Right hindlimb (tissue), 1 donor: ENCODE measurements at places on chromosomes 11 and 22.

DNA sequence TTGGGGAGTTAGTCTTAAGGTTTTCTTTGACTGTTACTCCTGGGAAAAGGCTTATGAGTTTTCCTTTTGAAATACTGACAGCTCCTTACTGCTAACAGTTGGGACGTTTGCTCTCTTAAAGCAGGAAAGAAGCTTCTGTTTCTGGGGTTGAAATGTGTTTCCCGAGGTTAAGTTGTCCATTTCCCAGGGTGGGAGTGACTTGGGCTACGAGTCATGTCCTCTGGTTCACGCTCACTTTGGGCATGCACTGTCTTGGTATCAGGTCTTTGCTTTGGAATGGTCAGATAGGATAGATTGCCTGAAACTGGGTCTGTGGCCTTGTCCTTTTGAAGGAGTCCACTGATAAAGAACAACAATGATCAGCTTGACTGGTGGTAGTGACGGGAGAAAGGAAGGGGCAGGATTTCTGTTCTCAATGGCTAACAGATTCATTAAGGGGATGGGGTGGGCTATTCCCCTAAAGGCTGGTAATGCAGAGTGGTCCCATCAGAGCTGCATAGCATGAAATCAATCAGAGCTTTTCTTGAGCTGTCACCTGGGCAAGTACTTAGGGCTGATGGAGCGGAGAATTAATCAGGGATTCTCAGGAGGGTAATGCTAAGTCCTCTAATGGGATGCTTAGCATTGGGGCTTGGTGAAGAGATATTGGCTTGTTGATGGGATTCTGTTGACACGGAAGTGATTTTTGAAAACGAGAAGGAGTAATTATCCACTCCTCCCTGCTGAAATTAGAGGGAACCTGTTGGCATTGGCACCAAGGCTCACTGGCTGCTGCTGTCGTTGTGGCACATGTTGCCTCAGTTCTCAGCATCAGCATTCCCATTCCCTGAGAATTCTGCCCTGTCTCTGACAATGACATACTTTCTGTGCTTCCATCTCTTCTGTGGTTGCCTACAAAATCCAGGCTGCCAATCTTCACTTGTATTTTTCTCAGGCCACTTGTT, 81.6 kb downstream of the TEAD1 start:
- DNase-seq = no peak

DNA sequence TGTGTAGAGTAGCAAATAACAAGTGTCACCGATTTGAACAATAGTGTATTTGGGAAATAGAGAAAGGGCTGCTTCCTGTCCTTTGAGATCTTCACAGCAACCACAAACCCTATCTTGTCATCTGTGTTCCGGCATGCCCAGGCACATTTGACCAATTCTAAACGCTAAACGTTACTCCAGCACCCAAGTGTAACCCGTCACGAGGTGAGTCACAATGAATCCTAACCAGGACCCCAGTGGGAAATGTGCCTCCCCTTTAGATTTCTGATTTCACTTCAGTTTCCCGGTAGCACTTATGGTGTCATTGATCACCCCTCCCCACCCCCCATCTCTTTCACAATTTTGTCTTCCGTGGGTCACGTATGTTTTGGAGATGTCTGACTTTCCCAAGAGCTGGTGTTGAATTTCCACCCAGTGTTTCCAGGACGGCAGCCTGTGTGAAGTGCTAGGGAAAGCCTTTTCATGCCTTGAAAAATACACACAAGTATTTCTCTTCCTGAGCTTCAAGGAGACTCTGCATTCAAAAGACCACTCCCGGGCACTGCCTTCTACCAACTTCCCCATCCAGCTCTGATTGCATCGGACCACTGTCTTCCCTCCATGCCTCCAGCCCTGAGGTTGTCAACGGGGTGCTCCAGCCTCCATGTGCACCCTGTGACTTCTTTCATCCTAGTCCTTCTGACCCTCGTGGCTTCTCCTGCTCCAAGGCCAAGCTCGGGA, 10.5 kb upstream of the C11orf24 start:
- no peak for DNase-seq

GRCh38 chr11:86115542-86116385, 46.9 kb upstream of the PICALM start:
- no peak for DNase-seq

DNA sequence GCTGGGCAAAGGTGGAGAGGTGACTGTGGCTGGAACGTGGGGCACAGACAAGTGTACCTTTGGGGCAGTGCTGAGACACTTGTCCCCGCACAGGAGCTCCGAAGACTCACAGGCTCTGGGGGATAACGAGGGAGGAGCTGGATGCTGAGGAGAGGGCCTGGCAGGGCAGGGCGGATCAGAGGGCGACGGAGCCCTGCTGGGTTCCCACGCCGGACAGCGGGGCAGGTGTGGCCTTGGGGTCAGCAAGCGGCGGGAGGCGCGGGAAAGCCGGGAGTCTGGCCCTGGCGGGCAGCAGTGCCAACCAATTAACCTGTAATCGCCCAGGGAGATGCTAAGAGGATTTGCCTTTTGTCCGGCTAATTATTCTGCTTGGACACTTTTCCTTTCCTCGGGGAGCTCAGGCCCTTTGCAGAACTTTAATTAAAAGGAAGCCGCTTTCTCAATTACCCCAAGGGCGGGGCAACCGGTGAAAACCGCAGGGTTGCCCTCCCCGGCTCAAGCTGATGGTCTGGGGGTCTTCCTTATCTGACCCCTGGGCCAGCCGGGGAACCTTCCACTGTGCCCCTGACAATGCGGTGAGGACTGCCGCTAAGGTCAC, 71.5 kb downstream of the WNT7B start:
- DNase-seq = no peak

DNA sequence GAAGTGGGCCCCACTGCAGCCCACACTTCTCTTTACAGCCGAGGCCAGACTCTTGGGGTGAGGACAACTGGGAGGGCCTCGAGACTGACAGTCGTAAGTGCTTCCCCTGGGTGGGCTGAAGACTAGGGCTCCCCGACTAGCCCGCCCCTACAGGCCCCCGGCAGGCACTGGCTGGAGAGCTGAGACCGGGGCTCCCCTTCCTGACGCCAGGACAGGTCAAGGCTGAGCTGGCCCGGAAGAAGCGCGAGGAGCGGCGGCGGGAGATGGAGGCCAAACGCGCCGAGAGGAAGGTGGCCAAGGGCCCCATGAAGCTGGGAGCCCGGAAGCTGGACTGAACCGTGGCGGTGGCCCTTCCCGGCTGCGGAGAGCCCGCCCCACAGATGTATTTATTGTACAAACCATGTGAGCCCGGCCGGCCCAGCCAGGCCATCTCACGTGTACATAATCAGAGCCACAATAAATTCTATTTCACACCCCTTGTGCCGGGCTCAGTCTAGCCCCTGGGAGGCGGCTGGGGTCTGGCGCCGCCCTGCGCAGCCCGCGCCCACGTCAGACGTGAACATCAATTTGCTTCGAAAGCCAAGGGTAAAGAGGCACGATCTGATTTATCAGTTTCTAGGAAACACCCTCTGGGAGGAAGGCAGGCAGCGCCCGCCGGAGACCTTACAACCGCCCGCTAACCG, 13.5 kb downstream of the SCYL1 start:
- DNase-seq = no peak

- peak; percentile 11 for DNase-seq
Observed at GRCh38 chr11:2741006-2741376, 41.2 kb upstream of the KCNQ1OT1 start.

GRCh38 chr11:105045676-105046296, 651 bp upstream of the CARD16 start:
- no peak for DNase-seq

- DNase-seq = no peak
Observed at GRCh38 chr22:26691377-26691716, 34.0 kb downstream of the MIAT start.

GRCh38 chr11:78818201-78818600, 243.5 kb upstream of the NARS2 start:
- no peak for DNase-seq

DNA sequence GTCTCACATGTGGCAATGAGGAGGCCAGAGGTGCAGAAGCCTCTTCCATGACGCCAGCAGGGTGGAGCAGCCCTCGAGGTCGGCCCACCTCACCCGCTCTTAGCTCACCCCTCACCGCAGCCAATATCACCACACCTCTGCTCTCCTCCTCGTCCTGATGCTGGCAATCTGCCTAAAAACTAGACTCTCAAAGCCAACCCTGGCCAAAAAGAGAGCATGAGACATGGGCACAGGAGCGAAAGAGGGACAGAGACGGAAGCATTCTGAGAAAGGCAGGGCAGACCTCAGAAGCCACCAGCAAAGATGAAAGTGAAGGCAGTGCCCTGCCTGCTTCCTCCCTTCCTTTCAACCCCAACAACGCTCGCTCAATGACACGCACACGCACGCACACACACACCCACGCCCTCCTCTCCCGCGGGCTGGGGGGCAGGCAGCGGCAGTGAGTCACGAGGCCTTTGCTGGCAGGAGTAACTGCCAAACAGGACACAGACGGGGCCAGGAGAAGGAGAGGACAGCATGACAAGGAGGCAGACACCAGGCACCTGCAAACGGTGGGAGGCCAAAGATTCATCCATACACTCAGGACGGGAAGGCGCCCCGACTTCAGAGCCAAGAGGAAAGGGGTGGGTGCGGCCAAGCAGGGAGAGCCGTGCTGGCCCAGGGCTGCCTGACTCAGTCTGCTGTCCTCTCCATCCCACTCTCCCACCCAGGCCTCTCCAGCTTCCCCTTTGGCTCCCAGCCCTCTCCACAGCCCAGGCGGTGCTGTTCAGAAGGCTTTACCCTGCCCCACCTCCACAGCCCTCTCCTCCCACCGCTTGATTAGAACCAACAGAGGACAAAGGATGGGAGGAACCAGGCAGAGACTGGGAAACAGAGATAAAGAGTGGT, 11.4 kb downstream of the IGSF9B start:
- DNase-seq = peak; percentile 73

GRCh38 chr11:76644591-76644990, 26.0 kb downstream of the LRRC32 start:
- DNase-seq = no peak

DNA sequence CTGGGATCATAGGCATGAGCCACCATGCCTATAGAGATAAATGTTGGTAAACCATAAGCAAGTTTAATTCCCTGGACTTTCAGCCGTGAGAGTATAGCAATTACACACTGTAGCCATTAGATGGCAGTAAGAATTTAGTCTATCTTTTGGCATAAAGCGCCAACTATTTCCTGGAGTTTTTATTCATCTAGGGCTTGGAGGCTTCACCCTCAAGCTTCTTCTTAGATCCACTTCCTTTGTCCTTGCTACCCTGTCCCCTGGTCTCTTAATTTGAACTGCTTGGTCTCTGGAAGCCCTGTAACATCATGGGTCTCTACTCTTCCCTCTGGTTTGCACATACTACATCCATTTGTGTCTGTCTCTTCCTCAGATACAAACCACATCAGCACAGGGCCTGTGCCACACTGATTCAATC, 38.2 kb downstream of the OR10A6 start:
- DNase-seq = no peak

GRCh38 chr22:33470456-33470855, 412.3 kb upstream of the SYN3 start:
- DNase-seq = no peak

GRCh38 chr11:59145534-59145933, 2.9 kb downstream of the FAM111A start:
- no peak for DNase-seq

- DNase-seq = no peak
Observed at GRCh38 chr11:71249301-71249700, 3.1 kb downstream of the SHANK2 start.

DNA sequence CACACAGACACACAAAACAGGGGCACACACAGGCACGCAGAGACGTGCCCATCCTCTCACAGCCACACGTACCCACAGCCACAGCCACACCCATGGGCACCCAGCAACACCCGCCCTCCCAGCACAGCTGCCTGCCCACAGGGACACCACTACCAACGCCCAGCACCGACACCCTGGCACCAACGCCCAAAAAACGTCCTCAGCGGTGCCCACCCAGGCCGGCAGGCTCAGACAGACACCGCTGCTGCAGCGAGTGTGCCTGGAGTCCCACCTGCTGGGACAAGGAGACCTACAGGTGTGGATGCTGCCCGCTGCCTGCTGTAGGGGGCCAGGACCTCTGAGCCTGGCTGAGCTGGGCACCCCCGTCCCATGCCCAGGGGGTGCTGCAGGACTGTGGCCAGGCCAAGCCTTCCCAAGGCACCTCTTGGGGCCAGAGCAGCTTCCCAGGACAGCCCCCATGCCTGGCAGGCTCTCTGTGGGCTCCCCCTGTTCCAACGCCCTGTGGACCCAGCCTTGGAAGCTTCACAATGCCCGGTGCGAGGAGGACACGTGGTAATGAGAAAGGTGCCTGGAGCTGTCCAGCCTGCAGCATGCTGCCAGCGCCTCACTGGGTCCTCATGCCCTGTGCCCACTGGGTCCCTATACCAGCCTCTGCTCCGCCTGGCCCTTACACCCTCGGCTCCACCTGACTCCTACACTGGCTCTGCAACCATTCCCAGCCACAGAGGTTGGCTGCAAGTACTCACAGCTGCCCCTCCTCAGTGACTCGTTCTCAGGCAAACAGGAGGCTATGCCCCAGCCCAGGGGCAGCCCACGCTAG, 45.8 kb upstream of the TH start:
- no peak for DNase-seq

DNA sequence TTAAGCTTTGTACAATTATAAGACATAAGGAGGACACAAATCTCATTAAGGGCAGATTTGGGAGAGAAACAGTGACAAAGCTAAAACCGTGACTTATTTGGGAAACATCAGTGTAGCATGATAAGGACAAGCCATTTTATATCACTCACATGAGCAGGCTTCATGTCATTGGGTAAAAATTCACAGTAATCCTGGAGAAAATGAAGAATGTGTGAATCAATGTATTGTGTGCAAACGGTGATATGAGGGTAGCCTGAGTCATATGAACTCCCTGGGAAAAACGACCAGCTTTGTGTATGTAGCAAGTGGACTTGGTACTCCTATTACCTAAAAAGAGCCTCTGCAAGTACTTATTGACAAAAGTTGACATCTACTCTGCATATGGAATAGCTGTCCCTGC, 6.0 kb upstream of the TRIM34 start:
- no peak for DNase-seq

DNA sequence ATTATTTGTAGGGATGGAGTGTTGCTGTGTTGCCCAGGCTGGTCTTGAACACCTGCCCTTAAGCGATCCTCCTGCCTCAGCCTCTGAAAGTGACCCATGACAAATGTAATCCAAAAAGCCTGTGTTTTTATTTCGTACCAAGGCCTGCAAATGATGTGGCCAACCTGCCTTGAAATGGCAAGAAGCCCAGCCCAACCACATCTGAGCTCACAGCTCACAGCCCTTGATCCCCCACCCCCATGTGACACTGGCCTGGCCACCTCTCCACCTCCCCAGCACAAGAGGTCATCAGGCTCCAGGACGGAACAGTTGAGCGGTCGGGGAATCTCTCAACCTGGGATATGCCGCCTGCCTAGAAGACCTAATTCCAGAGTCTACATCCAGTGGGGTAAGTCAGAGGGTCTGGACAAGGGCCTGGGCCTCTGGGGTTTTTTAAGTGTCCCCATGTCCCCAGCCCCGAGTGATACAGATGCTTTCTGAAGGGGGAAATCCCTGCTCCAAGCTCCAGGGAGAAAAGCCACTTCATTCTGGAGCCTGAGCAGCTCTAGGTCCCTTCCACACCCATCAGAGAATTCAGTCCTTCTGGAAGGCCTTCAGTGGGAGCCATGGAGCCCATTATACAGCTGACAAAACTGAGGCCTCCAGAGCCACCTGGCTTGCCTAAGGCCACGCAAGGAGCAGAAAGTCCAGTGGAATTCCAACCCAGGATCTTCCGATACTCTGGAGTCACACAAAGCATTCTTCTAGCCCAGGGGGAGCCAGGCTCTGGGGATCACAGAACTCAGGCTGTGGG, 70.7 kb downstream of the MN1 start:
- peak; percentile 15 for DNase-seq
